ENCODE measurements at places on chromosomes 5 and 9.

DNA sequence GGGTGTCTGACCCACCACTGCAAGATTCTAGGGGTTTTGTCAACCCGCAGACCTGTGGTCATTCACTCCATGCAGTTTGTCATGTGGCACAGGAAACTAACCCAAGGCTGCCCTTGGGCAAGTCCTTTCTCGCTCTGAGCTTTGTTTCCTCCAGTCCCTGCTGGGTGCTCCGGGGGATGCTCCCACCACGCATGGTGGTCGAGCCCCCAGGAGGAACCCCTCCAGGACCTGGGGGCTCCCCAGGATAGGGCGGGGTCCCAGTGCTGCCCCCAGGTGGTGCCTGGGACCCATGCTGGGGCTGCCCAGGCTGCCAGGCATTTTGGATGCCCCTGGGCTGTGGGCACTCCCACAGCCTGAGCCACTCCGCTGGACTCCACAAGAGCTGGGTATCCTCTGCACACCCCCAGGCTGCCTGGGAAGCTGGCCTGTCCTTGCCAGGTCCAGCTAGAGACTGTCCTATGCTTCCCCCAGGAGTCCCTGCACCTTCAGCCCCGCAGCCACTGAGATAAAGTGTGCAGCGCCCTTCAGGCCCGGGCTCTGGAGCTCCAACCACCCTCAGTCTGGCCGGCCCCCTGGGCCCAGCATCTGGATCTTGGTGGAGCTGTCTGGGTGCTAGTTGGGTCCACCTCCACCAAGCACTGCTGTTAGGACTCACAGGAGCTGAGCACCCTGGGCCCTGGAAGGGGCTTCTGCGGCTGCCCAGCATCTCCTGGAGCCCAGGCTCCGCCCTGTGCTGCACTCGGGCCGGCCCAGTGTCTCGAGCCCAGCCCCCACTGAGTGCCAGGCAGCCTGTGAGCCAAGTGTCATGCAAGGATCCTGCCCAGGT is 104.3 kb downstream of the PHF2 start:
- DNase-seq, result no peak

DNA sequence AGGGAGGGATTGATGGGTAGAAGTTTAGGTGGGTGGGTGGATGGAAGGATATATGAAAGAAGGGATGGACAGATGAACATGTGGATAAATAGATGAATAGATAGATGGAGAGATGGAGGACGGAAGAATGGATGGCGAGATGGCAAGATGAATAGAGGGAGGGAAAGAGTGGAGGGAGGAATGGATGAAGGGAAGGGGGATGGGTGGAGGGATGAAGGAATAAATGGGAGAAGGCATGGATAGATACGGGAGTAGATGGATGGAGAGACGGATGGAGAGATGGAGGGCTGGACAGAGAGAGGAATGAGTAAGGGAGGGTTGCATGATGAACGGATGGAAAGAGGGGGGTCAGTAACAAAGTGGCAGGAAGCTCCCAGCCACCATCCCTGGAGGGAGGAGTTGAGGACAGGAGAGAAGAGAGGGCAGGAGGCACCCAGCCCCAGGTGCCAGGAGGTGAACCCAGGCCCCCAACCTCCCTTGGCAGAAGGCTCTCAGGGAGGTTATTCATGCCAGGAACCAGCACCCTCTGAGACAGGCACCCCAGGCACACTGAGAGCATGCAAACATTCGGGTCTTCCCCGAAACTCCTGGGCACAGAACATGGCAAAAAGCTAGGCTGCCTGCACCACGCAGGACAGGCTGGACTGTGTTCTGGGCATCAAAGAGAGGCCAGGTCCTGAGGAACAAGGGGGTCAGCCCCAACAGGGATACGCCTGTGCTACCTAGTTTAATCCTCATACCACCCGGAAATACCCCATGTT is 9.1 kb downstream of the SARDH start:
- no peak for DNase-seq

DNA sequence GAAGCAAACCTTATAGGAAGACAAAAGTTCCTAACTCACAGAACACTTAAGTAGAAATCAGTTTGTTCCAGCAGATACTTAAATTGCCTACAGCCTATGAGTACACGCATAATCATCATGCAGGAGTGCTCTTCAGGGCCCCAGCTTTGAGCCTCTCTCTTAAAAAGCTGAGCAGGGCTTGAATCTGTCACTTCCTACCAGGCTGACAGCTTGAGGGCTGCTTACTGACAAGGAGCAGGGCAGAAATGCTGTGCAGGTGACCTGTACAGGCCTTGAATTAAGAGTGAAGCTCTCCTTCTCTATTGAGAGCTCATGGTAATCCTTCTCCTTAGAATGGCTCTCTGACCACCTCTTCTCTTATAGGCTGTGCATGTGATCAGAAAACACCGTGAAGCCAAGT is 66.5 kb upstream of the MAST4 start:
- no peak for DNase-seq

DNA sequence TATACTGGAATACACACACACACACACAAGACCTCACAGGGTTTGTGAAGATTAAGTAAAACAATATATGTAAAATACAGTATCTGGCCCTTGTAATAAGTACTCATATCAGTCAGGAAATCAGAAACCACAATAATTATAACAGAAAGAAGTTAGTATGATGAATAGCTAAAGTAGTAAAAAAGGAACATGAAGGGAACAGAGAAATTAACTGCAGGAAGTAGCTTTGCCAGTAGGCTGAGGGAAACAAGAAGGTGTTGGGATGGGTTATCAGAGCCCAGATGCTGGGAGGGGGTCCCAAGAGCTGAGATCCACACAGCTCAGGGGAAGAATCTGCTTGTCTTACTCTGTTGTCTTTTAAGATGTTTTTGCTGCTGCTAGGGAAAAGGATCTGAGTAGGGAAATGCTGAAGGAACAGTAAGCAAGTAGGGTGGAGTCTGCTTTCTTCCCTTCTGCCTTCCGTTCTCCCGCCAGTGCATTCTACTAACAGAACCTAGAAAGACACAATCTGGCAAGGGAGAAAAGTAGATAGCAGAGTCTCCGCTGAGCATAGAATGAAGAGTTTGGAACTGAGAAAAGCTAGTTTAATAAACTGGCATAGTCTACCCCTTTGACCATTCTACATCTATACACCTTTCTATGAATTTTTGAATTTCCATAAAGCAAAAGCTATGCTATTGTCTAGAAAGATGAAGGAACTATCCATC is 55.3 kb upstream of the ALDH1A1 start:
- DNase-seq, result no peak
